ENCODE measurements at places on chromosomes 3 and 15.

- DNase-seq = no peak
These were observed 181.0 kb downstream of the VPS13C start for GRCh38 chr15:61879219-61879618.

GRCh38 chr3:37145611-37146010 is 28.8 kb downstream of the LRRFIP2 start:
- DNase-seq = no peak

- DNase-seq = no peak
These were observed 212.2 kb downstream of the RBMS3 start for GRCh38 chr3:29493109-29493508.

DNA sequence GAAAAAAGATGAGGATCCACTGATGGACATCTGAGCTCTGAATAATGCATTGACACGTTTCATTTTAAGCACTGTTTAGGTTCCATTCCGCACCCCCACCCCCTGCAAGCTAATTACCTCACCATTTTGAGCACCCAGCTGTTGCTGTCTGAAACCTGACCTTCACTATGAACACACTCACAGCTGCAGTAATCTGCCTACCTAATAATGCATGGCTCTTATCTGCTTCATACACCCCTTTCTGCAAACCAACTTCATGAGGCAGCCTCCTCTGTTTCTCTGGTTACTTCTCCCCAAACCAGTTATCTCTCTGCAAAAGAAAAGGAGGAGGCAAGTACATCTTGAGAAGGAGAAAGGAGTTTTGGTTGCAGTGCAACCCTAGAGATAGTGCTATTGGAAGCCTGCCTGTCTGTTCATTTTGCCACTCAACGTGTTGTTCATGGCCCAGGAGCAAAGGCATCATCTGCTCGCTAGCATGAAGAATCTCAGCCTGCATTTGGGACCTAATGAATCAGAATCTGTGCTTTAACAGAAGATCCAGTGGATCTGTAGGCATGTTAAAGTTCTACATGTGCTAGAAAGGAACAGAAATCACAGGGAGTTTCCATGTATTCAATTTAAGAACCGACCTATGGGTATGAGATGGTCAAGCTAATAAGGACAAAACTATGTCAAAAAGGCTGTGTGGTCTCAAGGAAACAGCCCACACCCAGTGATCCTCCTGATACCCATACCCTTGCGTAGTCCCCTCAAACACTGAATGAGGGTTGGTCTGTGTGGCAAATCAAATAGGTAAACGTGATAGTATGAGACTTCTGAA is 87.2 kb downstream of the MB21D2 start:
- DNase-seq = no peak

DNA sequence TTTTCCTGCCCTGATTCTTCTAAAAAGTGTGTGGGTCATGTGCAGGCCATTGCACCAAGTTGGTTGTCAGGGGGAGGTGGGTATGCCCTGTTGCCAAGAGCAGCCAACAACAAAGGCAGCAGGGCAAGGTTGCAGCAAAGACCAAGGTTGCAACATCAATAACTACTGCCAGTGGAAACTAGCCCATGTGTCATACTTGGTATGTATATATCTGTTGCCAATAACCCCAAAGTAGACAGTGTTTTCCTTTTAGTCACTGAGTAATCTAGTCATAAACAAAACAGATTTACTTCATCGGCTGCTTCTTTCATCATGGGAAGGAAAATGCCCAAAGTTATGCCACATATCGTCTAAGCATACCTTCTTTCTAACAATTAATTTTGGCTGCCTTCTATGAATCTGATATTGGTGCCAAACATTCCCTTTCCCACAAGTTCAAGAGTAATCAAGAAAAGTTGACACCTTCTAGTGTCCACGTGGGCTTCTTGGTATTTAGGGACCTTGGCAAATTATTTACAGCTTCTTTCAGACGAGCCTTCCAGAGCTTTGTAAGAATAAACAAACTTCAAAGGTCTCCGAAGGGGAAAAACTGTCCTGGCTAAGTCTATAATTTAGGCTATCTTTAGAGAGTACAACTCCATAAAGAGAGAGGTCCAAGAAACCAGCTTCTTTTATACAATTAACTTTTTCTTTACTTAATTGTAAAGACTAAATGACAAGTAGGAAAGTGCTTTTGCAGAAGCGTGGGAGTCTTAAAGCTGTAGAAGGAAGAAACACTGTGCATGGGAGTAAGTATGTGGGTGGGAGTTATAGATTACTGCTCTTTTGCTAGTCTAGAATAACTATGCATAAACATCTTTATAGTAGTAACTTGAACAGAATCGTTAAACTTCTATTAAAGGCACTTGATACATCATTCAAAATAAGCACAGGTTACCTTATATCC is 10.0 kb upstream of the MBNL1 start:
- no peak for DNase-seq

GRCh38 chr15:37885651-37886050 is 48.8 kb upstream of the TMCO5A start:
- DNase-seq = no peak

- no peak for DNase-seq
These were observed 10.8 kb upstream of the CCDC39 start for GRCh38 chr3:180690061-180690460.

- no peak for DNase-seq
These were observed 63.0 kb downstream of the CHSY1 start for GRCh38 chr15:101188637-101189408.

GRCh38 chr3:23979569-23979968 is 34.5 kb downstream of the NR1D2 start:
- no peak for DNase-seq

DNA sequence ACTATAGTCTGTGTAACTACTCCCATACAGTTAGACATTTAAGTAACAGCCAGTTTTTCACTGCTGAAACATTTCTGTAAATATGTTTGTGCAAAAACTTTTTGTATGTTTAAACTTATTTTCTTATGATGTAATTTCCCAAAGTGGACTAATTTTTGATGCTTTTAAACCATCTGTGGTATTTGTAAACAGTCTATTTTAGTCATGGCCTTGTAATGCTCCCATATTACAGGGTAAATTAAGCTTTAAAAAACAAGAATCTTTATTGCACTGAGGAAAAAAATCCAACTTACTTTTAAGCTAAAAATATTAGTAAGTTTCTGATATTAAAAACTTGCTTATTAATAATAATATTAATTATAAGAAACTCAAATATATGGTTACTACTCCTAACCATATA is 13.5 kb downstream of the CCDC14 start:
- no peak for DNase-seq

DNA sequence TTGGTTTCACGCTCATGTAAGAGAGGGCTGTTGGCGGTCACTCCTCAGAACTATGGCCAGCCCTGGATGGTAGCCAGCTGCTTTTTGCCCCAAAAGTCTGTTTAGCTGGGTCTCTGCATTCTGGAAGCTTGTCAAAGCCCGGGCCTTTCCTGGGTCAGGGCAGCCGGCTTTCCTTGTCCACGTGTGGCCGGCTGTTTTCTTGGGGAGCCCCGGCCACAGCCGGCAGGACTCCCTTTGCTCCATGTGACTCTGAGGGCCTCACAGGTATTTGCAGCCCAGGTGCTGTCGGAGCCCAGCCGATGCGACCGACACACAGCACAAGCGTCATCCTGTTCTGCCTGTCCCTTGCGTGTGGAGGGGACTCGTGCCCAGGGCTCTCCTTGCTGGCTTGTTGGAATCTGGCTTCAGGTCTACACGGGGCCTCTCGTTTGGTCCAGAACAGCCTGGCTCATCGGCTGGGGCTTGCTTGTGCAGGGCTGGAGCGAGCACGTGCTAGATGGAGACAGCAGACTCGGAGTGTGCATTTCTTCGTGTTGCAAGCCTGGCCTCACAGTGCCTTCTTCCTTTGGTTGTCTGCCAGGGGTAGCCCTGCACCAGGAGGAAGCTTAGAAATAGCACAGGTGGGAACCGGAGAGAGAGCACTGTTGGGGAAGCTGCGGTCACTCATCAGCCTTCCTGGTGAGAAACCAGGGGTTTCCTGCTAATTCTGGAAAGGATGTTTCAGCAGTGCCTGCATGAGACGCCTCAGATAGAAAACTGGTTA is 51.5 kb downstream of the PGPEP1L start:
- DNase-seq = no peak

GRCh38 chr3:77773084-77773483 is 733.2 kb downstream of the ROBO2 start:
- no peak for DNase-seq

DNA sequence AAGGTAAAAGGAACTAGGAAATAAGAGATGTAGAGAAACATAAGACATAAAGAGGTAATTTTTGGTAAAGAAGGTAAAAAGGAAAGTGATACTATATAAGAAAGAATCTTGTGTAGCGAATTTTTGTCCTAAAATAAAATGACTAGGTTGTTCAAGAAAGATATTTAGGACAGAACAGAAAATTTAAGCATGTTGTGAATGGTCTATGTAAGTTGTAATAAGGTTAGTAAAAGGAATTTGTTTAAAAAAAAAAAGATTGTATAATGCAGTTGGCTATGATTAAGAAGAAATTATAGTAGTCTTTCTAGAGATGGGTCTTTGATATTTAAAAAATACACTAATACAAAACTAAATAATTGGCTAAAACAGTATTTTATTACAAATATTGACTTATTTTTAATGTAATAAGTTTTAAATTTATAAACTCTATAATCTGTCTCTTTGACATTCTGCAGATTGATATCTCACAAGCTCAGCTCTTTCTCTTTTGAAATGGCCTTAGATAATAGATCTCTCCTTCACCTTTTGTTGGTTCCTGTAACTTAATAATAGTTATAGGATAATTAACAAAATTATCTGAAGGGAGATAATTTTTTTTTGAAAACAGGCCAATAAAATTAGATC is 3.7 kb upstream of the SLC41A3 start:
- DNase-seq = no peak

DNA sequence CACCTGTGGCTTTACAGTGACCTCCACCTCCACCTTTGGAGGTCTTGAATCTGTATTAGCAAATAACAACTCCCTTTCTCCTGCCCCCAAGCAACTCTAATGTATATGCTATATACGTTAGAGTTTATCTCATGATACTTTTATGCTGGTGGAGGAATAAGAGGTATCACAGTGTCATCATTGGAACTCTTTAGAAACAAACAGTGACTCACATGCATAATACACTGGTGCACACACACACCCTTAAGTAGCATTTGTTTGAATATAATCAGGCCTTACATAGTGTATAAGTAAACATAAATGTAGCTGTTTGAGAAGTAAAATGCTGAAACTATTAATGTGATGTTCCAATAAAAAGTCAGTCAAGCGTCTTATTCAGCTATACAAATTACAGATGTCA is 280.2 kb upstream of the C2CD4B start:
- DNase-seq = no peak

DNA sequence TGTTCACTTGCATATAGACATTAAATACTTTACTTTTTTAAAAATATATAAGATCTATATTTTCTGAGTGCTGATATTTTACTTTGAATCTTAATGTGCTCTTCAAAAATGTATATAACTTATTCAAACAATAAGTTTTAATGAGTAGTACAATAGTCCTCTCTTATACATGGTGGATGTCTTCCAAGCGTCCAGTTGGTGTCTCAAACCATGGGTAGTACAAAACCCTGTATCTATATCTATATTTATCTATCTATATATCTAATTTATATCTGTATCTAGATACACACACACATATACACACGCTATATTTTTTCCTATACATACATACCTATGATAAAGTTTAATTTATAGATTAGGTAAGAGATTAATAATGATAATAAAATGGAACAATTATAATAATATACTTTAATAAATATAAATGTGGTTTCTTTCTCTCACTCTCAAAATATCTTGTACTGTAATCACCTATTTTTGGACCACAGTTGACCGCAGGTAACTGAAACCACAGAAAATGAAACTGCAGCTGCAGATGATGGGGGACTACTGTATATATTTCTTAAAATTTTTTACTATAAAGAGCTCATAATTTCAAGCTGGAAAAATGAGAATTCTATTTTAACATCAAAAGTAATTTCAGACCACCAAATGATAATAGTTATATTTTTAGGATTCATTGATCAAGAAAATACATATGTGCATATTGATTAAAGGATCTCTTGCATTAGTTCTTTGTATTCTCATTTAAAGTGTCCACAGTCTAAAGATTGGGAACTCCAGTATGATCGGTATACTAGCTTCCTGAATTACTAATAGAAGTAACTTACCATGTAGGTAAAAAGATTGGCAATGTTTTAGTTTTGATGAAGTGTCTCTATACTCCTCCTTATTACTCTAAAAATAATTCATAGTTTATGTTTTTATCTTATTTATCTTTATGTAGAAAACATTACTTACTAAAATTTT is 215.1 kb upstream of the MLF1 start:
- DNase-seq = no peak

DNA sequence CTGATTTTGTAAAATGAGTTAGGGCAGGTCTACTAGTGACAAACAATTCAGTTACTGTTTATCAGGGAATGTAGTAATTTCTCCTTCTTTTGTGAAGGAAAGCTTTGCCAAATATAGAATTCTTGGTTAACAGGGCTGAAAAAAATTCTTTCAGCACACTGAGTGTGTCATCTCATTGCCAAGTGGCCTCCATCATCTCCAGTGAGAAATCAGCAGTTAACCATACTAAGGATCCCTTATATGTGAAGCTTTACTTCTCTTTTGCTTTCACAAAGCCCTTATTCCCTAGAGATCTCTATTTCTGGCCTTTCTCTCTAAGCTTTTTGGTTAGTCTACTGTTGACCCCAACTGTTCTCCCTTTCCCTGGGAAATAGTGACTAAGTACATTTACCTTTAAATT is 269.1 kb downstream of the SCAPER start:
- no peak for DNase-seq

GRCh38 chr3:53829605-53830004 is 16.6 kb downstream of the CHDH start:
- DNase-seq = no peak

DNA sequence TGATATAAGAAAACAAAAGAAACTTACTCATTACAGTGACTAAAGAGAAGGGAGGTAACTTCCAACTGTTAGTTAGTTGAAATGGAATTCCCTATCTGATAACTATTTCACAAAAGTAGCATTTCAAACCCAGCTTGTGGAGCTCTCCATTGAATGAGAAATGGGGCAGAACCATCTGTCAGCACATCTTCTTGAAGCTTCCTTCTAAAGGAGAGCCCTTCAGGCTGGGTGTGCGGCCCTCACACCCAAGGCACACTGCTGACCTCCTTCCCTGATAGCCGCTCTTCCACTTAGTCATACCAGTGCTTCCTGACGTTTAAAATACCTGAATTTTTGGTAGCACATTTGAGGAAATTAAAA is 28.1 kb upstream of the VEPH1 start:
- DNase-seq = no peak

DNA sequence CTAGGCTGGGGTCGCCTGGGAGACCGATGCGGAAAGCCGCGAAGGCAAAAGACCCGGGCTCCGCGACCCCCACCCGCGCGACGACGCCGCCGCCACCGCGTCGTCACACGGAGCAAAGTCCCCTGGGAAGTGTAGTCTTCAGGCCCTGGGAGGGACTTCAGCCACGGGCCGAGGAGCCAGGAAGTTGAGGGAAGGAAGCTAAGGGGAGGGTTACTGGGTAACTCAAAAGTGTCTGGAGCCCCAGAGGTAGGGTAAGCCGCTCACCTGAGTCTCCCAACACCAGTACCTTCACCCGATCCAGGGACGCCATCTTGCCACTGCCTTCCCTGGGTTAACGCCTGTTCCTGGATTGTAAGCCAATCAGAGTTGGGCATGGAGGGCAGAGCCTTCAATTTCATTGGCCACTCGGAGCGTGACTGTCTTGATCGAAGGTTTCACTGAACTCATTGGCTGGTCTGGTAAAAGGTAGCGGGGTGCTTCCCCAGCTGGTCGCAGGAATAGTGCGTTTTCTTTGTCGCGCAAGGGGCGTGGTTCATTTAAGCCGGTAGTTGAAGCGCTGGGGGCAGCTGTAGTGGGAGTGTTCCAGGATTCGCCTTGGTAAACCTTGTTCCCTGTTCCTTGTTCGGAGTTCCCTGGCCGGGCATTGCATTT is at the start of the genes GTF2E1 and RABL3:
TSS of gene GTF2E1 (plus strand) at position 547 of the 651 bp plus-strand sequence. CDS start 7,809 bp downstream, outside the sequence.
TSS of gene RABL3 (minus strand) at position 319 of the 651 bp plus-strand sequence. CDS start at position 310, 9 bp downstream.
- DNase-seq = peak; percentile 96
